C1 segment of cervical spinal cord (tissue), 14 donors: ENCODE measurements at places on chromosomes 1 and 21.
A peak's percentile ranks its signal among the peaks of the same experiment; 100 is the strongest.

DNA sequence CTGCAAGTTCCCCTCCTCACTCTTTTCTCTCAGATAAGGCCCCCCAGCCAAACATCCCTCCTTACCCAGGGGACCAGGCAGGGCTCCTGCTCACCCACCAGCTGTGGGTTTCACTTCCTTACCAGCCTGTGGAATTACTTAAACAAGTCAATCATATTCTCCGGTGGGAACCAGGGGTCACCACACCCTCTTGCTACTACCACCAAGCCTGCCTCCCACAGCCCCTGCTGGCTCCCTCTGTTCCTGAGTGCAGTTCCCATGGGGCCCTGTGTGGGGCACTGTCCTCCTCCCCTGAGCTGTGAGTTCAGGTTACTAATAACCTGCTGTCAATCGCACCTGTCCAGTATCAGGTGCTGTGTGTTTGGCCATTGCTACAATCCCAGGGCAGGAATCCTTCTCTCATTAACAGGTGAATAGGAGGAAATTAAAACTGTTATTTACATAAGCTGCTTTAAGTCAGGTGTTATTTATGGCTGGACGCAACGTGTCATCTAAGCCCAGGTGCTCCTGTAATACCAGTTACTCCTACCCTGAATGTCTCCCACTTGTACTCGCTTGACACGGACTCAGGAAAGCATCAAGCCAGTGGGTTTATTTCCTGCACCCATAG, 53.1 kb upstream of the LBR start:
- no peak for DNase-seq

GRCh38 chr1:70760154-70760553, 287.5 kb downstream of the PTGER3 start:
- DNase-seq = no peak

DNA sequence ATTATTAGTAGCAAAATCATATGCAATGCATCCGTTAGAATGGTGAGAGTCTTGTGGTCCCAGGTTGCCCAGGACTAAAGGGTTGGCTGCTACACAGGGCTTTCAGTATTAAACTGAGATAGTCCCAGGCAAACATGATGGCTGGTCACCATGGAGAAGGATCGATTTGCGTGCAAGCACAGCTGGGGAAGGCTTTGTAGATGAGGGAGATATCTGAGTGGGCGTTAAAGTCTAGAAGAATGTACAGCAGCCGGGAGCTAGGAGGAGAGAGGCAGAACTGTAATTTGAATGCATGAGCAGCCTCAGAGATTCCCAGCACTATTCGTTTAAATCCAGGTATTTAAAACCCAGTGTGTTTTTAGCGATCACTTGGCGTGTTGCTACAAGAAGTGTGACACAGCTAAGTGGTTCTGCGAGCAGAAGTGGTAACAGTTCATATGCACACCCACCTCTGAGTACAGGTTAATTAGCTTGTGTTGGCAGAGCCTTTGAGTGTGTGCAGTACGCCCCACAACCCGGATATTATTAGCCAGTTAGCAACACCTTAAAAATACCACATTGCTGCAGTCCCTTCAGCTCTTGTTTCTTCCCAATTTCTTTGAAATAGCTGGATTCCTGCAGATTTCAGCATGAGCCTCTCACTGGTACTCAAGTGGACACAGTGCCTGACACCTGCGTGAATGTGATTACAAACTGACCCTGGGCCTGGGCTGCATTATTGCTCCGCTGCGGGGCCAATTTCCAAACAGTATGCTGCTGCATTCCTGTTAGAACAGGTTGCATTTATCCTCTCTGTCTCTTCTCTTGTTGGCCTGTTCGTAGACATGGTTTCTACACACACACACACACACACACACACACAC, 67.2 kb upstream of the SCAF4 start:
- no peak for DNase-seq

DNA sequence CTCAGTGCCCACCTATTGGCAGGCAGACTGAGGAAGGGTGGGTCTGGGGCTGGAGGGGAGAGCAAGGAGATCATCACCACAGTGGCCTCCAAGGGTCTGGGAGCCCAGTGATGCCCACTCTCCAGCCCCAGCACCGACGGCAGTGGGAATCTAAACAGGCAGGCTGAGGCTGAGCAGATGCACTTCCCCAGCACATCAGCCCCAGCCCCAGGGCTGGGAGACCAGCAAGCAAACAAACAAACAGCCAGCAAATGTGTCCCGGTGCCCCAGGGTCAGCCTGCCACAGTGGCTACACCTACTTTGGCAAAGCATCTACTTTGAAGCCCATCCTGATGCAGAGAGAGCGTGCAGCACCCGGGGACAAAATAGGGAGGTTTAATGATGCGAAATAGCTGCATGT, 216.3 kb upstream of the ZC3H12A start:
- no peak for DNase-seq

DNA sequence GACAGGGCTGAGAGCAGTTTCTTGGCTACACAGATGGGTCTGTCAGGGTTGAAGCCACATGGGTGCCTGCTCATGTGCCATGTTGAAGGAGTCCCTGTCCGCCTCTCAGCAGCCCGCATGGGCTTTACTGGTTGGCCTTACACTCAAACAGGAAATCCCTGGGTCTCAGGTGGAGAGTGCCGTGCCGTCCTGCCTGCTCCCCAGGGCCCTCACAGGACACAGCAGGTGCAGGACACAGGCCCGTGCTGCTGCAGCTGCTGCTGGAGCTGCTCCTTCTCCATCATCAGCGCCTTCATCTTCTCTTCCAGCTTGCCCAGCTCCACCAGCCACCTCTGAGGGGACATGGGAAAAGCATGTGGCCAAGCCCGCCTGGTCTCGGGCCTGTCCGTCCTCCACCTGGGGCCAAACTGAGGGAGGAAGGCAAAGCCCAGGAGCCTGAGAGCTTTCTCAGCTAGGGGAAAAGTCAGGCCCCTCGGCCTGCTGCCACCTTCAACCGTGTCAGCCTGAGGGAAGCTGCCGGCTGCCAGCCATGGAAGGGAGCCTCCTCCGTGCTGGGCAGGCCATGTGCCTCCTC, 5.5 kb downstream of the SLFNL1 start:
- no peak for DNase-seq

DNA sequence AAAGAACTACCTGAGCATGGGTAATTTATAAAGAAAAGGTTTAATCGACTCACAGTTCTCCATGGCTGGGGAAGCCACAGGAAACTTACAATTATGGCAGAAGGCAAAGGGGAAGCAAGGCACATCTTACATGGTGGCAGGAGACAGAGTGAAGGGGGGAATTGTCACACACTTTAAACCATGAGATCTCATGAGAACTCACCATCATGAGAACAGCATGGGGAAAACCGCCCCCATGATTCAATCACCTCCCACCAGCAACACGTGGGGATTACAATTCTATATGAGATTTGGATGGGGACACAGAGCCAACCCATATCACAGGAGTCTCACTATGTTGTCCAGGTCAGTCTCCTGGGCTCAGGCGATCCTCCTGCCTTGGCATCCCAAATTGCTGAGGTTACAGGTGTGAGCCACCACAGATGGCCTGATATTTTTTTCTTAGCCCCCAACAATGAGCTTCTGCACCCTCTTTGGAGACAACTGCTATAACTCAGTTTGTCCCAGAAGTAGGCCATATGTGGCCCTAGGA, 22.5 kb upstream of the MORC3 start:
- DNase-seq = no peak

GRCh38 chr1:67952071-67952470, 98.4 kb downstream of the DIRAS3 start:
- no peak for DNase-seq

GRCh38 chr1:206672844-206673758, 11.6 kb upstream of the MAPKAPK2 start:
- no peak for DNase-seq

DNA sequence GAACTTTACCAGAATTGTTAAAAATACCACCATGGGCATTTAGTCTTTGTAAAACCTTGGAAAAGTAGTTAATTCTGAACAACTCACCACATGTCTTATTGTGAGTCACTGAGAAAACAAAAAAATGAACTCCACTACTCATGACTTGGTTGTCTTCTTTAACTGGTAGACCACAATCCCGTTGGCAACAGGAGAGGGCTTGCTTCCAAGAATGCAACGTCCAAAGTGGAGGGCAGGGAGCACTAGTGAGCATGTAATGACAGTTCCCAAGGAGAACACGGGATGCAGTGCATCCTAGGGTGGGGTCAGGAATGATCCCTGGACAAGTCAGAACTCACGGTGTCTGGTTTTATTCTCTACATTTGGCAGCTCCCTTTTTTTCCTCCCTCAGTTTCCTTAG, 15.2 kb upstream of the HMCN1 start:
- no peak for DNase-seq

DNA sequence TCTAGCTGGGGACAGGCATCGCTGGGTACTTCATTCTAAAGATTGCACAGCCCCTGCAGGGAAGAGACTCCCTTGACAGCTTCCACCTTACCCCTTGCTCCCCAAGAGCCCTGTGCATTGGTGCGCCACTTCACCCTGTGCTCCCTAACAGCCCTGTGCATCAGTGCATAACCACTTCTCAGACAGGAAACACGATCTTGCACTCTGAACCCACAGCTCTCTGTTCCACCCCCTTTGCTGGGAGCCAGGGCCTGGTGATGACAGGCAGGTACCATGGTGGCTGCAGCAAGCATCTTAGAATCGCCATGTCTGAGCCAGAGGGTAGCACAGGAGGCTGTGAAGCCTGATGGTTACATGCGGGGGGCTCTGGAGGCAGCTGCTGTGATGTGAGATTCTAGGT, 5.0 kb downstream of the ALPL start:
- no peak for DNase-seq

DNA sequence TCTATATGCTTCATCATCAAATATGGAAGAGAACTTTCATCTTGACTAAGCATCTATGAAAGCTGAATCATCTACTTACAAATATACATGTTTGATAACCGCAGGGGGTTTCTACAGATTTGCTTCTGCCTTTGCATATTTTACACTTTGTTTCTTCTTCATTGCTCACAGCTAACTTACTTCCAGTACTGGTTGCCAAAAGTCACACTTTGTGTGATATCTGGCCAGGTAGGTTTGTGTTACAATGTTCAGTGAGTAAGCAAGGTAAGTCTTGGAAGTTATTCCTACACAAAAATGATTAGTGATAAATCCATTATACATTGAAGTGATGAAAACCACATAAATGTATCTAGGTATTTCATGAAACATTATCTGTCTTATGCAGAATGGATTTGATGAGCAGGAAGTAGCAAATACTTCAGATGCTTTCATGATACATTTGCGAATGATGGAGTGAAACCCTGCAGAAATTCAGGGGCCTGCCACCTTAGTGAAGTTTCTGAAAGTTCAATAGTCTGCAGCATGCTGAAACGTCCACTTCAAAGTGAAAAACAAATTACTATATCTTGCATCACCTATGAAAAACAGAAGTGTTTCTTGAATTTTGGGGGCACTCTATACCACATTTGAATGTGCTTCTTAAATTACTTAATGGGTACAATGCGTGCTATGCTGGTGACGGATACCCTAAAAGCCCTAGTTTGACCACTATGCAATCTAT, 187.3 kb downstream of the ATP6V1G3 start:
- DNase-seq = no peak

GRCh38 chr1:64925594-64925993, 40.8 kb downstream of the JAK1 start:
- DNase-seq = no peak

DNA sequence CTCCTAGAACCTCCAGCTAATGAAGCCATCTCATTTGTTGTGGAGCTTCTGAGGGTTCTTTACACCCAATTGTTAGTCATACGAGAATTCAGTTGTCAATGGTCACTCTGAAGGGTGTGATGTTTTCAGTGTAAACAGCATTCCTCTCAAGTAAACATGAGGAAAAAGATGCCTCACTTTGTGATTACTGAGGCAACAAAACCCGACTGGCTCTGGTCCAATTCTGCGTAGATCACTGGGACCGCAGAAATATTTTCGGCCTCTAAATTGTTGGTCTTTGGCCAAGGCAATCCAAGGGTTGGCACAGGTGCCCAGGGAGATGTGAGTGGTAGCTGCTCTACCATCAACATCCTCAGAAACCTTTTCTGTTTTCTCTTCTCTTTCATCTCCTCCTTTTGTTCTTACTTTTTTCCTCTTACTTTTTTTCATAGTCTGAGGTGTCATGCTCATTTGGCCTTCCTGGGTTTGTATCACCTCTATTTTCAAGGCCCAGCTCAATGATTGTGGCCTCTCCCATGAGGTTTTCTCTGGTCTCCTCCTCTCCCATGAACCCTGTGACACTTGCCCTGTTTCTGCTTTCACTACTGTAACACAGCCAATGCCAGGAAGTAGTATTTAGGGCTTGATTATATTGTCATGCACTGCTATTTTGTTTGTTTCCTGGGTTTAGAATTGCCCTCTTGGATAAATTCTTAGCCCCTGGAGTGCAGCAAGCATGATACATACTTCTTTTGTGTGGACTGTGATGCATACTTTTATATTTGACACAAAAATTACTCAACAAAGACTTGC, 221.9 kb downstream of the TNR start:
- DNase-seq = no peak

DNA sequence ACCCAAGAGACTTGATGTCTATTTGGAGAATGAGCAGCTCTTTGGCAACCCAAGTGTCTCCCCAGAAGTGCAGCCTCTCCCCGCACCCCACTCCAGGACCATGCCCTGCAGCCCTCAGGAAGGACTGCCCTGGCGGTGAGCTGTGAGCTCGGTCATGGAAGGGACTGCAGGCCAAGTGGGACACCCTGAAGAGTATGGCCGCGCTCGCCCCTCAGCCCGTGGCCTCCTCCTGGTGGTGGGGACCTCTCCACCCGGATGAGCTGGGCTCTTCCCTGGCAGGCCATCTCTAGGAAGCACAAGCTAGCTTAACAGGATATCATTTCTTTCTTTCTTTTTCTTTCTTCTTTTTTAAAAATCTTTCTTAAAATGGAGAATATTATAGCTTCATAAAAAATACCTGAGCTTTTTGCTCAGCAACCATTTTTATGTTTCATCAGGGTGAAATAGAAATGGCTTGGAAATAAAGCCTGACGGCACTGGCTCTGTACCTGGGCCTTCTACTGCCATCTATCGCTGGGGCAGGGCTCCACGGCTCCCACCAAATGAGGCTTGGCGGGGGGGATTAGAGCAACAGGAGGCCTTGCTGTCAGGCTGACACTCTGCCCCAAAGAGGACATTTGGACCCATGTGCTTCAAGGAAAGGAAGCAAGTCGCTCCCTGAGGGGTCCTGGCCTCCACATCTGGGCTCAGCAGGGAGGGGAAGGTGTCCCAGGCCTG, 296.2 kb upstream of the VAMP3 start:
- DNase-seq = no peak

- DNase-seq = peak; percentile 62
Observed at GRCh38 chr1:27418326-27419185, 26.1 kb downstream of the GPR3 start.

DNA sequence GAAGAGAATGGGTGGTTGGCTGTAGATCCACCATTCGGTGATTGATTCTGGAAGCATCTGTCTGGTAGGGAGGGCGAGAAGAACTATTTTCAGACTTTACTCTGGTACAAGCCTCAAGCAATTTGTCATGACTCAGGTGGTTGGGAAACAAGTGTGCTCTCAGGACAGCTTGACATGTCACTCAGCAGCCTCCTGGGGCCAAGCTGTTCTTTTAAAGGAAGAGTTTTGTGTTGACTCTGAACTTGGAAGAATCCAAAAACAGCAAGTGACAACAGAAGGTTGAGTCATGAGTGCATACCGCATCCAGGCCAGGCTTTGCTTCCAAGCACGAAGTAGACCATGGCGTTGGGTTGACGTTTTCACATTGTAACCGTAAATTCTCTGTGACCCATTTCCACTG, 65.9 kb downstream of the CLIC6 start:
- no peak for DNase-seq

GRCh38 chr1:27341525-27342252, at the start of gene SYTL1:
TSS of gene SYTL1 (plus strand) at chr1:27342022. CDS start at chr1:27345335, 3,313 bp downstream.
- peak; percentile 78 for DNase-seq

GRCh38 chr1:227191607-227192006, 126.7 kb downstream of the CDC42BPA start:
- DNase-seq = no peak

GRCh38 chr1:201535046-201535918, 3.6 kb upstream of the NAV1 start:
- no peak for DNase-seq
